Astrocyte (in vitro differentiated cells and primary cell): ENCODE measurements at places on chromosomes 7 and 10.

DNA sequence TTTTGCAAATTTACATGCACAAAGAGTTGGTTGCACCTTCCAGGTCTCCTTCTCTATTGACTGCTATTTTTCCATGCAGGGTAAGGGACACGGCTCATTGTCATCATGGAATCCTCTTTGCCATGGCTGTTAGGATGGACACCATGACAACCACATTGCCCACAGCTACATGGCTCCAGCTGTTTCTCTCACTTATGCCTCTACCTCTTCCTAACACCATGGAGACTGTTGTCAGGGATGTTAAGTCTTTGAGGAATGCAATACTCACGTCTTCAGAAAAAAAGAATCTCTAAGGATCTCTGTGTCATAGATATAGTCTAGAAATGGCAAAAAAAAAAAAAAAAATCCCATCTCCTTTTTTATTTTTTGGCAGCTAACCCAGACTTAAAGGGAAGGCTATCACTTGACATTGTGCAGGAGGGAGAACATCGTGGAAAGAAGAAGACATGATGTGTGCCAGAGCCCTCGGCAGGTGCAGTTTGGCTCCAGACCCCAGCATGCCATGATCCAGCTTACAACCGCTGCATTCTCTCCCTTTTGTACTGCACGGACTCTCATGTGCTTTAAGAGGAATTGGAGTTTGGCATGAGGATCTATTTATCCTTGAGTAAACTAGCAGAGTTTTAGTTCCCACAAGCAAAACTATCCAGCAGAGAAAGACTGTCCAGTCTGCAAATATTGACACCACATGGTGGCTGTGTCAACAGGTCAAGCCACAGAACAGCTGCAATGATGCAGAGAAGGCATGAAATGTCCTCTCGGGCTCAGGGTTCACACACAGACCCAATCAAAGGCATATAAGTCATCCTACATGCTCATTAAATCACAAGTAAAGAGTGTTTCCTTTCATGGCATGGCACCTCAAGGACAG, 70.8 kb downstream of the FRMD4A start:
- H3K4me1 ChIP-seq = peaks cover 4% of the 10 kb centered on the region
- H3K27ac ChIP-seq = no peak overlapping the region
- no peaks in the 10 kb centered on the region for H3K36me3 ChIP-seq

GRCh38 chr10:43963379-43963778, 314.7 kb upstream of the ZNF32 start:
- no peaks in the 10 kb centered on the region for H3K4me1 ChIP-seq
- H3K4me3 ChIP-seq = no peak overlapping the region
- H3K27ac ChIP-seq = no peak overlapping the region

- no peaks in the 10 kb centered on the region for H3K27me3 ChIP-seq
- no peak overlapping the region for H3K4me3 ChIP-seq
- peaks cover 5% of the 10 kb centered on the region for H3K4me1 ChIP-seq
- H3K36me3 ChIP-seq = no peaks in the 10 kb centered on the region
- no peak for DNase-seq
Measured at GRCh38 chr10:132413226-132414205, 16.5 kb downstream of the PWWP2B start.

DNA sequence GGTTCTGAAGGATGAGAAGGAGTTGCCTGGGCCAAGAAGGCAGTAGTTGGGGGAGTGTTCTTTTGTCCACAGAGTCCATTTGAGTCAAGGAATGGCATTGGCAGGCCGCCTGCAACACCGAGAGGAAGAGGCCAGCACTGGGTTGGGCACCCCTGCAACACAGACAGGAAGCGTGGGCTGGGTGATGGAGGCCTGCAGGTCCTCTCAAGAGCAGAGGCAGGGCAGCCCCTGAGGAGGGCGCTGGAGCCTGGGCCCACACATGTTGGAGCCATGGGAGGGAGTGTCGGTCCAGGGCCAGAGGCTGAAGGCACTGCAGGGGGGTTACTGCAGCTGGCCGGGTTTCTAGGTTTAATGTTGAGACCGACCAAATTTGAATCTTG, 137.3 kb downstream of the PTPN20 start:
- DNase-seq = no peak
- H3K36me3 ChIP-seq = no peaks in the 10 kb centered on the region
- H3K4me1 ChIP-seq = no peaks in the 10 kb centered on the region

DNA sequence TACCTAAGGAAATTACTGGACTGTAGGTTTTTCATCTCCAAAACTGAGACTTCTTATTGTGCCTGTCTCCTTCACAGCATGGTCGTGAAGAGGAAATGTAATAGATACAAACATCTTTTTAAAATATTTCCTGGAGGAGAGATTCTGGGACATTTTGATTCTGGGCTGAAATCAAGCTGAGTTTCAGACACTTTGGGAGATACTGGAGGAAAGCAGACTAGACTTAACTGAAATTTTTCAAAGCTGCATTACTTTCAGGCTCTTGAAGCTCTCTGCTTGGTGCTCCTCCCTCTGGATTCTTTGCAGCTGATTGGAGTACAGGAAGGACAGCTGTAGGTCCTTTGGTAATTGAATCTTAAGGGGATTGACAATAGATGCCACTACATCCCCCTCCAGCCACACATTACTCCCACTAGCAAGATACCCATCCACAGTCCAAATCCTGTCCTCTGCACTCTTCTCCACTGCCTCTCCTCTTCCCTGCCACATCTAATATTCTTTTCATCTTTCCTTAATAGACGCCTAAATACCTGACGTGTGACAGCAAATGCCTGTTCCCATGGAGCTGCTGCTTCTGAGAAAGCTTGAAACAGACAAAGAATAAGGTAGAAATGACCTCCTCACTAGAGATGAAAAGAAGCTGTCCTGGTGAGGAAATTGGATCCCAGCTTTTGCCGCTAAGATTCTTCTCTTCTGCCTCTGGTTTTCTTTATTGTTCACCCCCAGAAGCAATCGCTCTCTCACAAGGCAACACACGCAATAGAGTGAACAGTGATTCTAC, 111.5 kb upstream of the PHYHIPL start:
- DNase-seq = no peak
- no peak overlapping the region for H3K4me3 ChIP-seq
- no peaks in the 10 kb centered on the region for H3K36me3 ChIP-seq
- H3K4me1 ChIP-seq = no peaks in the 10 kb centered on the region
- peaks cover 49% of the 10 kb centered on the region for H3K27me3 ChIP-seq

DNA sequence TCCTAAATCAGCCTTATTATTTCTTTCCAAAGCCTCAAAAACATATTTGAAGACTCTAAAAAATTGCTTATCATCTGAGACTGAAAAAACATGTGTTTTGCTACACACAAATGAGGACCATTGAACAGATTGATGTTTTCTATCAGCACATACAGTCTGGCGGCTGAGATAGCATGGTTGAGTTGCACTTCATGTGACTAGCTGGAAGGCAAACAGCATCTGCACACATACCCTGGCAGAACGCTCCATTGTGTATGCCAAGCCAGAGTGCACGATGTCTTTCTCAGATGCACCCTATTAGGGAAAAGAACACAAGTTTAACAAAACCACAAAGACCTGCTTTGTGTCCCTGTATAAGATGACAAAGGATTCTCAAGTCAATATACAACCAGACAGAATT, 33.0 kb downstream of the FAM25A start:
- peaks cover 35% of the 10 kb centered on the region for H3K36me3 ChIP-seq
- H3K4me1 ChIP-seq = peaks cover 10% of the 10 kb centered on the region
- no peak overlapping the region for H3K27ac ChIP-seq
- H3K4me3 ChIP-seq = no peak overlapping the region

DNA sequence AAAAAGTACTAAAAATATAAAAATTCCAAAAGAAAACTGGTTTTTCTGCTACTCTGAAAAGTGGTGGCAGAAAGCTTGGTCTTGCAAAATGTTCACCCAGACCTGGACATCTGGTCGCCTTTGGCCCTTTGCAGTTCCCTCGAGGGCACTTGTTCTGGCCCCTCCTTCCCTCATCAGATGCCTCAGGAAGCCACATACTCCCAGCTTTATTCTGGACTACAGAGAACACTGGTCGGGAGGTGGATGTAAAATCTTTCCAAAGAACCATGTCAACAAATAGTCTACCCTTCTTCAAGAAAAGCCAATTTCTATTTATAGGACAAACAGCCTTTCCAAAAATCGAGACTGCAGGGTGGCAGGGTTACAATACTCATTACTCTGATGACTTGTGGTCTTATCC, 726.1 kb downstream of the TNS3 start:
- H3K4me1 ChIP-seq = no peaks in the 10 kb centered on the region
- H3K4me3 ChIP-seq = no peak overlapping the region
- DNase-seq = no peak
- H3K27me3 ChIP-seq = no peaks in the 10 kb centered on the region

DNA sequence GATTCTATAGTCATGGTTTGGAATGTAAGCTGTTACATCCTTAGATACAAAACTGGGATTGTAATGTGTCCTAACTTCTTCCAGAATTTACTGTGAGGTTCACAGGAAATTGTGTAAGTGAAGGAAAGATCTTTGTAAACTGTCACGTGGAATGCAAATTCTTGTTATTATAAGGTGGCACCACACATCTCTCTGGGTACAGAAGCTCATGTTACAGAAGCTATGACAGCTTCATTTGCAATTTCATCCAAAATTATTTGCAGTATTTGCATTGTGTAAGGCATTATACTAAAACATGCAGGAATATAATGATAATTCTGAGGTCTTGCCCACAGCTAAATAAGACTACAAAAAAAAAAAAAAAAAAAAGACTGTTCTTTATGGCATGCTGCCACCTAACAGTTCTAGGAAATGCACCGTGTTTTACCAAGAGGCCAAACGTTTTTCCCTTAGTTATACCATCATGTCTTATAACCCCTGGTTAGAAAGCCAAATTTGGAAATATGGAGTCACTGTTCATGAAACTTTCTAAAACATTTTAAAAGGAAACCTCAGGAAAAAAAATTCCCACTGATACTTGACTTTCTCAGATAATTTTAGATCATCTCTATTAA, 17.6 kb downstream of the MINDY3 start:
- H3K27ac ChIP-seq = no peak overlapping the region
- H3K4me1 ChIP-seq = no peaks in the 10 kb centered on the region
- H3K36me3 ChIP-seq = no peaks in the 10 kb centered on the region
- H3K27me3 ChIP-seq = no peaks in the 10 kb centered on the region
- H3K4me3 ChIP-seq = no peak overlapping the region
- DNase-seq = no peak

DNA sequence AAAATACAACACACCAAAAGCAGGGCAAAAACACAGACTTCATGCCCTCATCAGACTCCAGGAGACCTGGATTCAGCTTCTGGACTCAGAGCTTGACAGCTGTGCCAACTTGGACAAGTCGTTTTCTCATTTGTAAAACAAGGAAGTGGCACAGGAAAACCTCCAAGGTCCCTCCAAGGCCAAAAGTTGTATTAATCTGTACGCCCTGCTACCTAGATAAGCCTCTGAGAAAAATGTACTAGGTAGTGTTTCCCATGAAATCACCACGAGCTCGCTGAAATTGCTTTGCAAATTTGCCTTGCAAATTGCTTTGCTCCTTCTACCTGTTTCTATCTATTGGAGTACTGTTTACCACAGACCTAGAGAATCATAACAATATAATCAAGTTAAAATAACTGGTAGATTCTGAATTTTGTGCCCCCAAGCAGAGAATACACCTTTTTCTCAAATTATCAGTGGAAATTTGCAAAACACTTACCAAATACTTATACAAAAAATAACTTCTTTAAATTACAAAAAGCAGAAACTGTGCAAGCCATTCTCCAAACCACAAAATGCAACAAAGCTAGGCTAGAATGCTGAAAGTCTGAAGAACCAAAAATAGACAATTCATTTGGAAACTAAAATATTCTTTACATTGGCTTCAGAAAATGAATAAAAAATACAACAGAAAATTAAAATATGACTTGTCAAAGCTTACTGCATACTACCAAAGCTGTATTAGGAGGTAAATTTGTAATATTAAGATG, 158.1 kb upstream of the CHST15 start:
- no peaks in the 10 kb centered on the region for H3K36me3 ChIP-seq
- no peaks in the 10 kb centered on the region for H3K4me1 ChIP-seq
- H3K27ac ChIP-seq = no peak overlapping the region
- H3K27me3 ChIP-seq = peaks cover 4% of the 10 kb centered on the region
